ENCODE measurements at places on chromosomes 12 and 14.

- DNase-seq = peak; percentile 96
Observed at GRCh38 chr12:101830367-101831325, at the start of gene GNPTAB. GNPTAB (minus strand) TSS chr12:101830959; CDS start chr12:101830675, 284 bp downstream.

DNA sequence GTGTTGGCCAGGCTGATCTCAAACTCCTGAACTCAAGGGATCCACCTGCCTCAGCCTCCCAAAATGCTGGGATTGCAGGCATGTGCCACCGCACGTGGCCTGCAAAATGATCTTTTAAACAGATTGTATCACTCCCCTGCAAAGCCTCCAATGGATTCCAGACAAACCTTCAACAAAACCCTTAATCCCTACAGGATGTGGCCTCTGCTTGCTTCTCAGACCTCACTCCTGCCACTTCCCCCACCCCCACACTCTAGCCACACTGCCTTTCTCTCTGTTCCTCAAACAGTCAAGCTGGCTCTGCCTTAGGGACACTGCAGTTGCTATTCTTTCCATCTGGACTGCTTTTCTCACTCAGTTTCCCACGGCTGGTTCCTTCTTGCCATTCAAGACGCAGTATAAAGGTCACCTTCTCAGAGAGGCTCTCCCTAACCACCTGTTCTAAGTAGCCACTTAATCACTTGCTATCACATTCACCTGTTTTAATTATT lies 47.3 kb upstream of the TMED10 start:
- no peak for DNase-seq

- DNase-seq = no peak
Observed at GRCh38 chr12:126447346-126447745, 1382.1 kb downstream of the AACS start.

GRCh38 chr12:53751336-53752191 lies at the start of gene CISTR:
CISTR (minus strand) TSS chr12:53751979.
- DNase-seq = no peak

GRCh38 chr14:36900846-36901245 lies 239.2 kb downstream of the PAX9 start:
- DNase-seq = no peak

- DNase-seq = no peak
Observed at GRCh38 chr14:103091883-103092222, 2.7 kb upstream of the EXOC3L4 start.

- DNase-seq = peak; percentile 5
Observed at GRCh38 chr12:27207615-27208413, 36.3 kb upstream of the STK38L start.

All from thymus (tissue), 14 donors.